ENCODE measurements at places on chromosomes 5 and 9. TPM values are rescaled to one million over a fixed set of nuclear protein-coding genes. Genes with fewer than 3 reads are reported as not detected.

- DNase-seq, result no peak
These were observed 1.2 kb downstream of the CDC14B start for GRCh38 chr9:96618209-96619123.

DNA sequence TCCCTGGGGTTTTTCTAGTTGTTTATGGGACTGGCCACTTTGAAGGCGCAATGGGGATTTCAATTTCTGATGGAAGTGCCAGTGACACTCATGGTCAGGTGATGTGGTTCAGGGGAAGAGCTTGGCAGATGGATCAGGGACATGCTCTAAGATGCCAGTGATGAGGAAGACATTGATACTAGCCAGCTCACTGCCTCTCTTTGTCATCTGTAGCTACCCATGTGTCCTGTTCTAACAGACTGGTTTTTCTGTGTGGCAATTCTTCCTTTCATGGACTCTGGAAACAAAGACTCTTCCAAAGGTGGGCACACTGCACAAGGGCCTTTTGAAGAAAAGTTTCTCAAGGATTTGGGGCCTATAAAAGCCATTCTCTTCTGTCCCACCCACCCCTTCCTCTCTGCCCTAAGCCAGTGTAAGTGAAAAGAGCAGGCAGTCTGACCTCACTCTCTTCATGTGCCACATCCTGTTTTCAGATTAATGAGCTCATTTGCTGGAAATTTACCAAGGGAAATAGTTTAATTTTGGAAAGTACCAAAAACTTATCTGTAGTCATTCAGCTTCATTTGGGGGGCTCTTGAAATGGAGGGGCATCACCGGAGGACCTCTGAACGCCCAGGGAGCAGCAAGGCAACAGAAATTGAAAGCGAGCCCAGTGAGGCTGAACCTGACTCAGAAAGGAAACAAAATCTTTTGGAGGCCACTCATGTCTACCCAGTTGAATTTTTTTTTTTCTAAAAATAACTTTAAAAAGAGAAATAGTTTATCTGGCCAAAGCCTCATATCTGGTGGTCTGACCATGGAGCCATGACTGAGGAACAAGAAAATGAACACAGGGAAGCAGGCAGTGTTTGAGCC is 4.9 kb upstream of the TRAF1 start:
- DNase-seq, result no peak

- DNase-seq, result no peak
These were observed 353.8 kb downstream of the NFIB start for GRCh38 chr9:13960011-13960765.

DNA sequence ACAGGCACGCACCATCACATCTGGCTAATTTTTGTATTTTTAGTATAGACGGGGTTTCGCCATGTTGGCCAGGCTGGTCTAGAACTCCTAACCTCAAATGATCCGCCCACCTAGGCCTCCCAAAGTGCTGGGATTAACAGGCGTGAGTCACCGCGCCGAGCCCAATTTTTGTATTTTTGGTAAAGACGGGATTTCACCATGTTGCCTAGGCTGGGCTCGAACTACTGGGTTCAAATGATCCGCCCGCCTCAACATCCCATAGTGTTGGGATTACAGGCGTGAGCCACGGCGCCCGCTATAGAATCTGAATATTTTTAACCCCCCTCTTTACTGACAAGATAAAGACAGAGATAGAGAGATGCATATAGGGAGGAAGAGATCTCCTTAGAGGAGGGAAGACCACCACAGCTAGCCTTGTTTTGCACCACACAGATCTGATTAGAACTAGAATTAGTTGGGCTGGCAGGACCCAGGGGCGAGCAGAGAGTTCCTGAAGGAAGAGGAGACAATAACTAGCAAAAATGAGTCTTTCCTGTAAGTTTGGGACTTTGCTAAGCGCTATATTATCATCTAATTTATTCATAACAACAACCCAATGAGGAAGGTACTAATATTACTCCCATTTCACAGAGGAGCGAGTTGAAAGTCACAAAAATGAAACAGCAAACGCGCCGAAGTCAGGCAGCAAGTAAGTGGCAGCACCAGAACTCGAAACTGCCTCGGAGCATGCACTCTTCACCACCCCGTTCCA is 1.5 kb upstream of the ANKHD1 start:
- DNase-seq, result no peak

- no peak for DNase-seq
These were observed 4.5 kb upstream of the IL7R start for GRCh38 chr5:35852084-35852734.

DNA sequence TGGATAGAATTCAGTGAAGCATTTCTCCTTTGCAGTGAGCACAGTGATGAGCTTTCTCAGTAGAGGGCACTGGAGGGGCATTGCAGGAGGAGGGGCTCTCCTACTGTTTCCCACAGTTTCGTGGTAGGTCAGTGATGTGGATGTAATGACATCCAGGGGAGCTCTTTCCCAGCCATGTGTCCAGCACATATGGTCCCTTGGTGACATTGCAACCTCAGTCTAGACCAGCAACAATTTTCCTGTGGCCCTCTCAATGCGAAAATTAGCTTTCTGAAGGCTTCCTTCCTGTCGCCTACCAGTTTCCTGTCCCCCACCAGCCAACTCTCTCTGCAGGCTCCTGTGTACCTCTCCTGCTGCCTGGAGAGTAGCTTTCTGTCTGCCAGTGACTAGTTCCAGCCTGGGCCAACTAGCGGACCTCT is 6.9 kb upstream of the PDCL start:
- DNase-seq, result no peak

DNA sequence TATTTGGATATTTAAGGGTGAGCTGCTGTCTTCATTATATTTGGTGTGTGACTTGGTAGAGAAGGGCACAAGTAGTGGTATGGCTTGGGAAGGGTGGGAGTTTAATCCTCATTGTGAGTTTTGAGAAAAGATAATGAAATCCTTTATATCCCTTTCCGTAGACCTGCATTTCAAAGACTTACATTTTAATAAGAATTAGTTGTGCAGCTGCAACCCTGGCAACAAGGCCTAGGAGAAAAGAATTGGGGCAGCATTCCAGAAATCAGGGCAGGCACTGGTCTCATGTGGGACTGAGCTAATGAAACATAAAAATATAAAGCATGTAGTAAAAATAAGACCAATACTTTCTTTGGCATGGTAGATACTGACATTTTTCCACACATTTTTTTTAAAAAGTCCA is 60.5 kb downstream of the CDC42SE2 start:
- DNase-seq, result peak; percentile 29

GRCh38 chr9:135329571-135330306 is 149.8 kb upstream of the PPP1R26 start:
- DNase-seq, result no peak

- no peak for DNase-seq
These were observed 7.4 kb downstream of the NIPBL start for GRCh38 chr5:36883894-36884462.

DNA sequence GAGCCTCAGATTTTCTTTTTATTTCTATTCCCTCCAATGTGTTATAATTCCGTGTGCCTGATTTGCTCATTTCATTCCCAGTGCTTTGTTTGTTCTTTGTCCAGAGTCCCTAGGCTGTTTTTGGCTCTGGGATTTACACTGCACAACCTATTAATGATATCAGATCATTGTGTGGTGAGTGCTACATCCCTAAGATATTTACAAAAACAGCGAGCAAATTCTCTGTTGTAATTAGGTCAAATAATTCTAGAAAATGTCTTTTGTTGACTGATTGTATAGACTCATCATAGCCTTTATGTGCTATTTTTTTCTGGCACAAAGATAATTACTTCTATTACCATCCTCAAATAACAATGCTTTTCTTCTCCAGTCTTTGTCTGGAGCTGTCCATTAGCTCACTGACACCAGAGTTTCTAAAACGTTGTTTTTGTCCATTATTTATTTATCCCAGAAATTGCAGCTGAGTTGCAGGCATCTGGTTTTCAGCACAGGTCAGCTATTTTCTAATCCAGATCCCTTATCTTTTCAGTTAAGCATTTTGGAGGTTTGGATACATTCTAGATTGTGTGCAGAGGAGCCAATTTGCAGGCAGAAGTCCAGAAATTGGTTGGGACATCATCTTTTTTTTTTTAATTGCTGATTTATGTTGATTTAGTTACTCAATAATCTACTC is 379.9 kb upstream of the DMAC1 start:
- DNase-seq, result no peak

DNA sequence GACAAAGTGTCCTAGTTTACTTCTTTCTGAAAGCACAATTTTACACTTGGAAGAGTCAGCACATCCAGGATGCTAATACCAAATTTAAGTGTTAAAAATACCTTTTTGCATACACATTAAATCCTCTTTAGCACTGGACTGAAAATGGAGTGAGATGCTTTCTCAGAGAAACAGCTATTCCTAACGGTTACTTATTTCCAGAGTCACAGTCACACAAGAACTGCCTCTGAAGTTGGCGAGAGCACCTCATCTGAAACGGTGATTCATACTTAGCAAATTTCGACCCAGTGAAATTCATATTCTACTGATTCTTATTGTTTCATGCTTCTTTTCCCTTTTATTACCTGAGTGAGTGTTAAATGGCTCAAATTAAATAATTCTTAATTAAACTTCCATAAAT is 12.2 kb downstream of the CDH18 start:
- no peak for DNase-seq

DNA sequence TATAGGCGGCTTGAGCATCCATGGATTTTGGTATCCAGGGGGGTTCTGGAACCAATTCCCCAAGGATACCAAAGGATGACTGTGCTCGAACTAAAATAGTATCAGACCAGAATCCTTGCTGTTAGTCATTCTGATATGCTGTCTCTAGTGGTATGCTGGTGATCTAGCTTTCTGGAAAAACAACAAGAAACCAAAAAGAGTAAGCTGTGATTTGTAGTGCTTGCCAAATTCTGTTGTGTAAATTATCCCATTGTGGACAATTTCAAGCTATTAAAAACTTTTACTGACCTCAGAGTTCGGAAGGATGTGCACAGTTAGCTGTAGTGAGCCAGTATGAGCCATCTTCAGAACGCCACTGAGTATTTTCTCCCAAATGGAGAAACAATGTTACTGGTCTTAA is 99.0 kb upstream of the FBN2 start:
- no peak for DNase-seq

- DNase-seq, result no peak
These were observed 882.3 kb upstream of the SEMA6A start for GRCh38 chr5:117456866-117457470.

GRCh38 chr9:119588874-119589744 is 219.9 kb upstream of the BRINP1 start:
- DNase-seq, result no peak

DNA sequence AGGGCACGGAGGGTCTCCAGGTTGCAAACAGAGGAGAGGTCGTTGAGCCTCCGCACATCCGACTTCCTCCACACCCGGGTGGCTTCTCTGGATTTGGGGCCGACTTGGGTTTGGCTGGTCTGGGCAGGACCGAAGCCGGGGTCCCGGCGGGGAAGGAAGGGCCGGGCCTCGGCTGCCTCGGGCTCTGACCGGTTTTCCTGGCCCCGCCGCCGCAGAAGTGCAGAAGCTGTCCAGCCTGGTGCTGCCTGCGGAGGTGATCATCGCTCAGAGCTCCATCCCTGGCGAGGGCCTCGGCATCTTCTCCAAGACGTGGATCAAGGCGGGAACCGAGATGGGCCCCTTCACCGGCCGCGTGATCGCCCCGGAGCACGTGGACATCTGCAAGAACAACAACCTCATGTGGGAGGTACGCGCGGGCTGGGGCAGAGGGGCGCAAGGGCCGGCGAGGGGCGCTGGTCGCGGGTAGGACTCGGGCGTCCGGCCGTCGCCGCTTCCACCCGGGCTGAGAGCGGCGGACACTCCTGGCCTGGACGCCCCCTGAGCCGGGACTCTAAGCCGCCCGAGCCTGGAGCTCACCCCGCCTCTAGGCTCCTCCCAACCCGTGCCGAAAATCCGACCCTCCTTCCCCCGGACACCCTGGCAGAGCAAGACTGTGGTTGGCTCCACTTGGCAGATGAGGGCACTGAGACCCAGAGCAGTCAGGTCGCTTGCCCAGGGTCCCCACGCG is 2.2 kb downstream of the PRDM12 start:
- DNase-seq, result no peak

DNA sequence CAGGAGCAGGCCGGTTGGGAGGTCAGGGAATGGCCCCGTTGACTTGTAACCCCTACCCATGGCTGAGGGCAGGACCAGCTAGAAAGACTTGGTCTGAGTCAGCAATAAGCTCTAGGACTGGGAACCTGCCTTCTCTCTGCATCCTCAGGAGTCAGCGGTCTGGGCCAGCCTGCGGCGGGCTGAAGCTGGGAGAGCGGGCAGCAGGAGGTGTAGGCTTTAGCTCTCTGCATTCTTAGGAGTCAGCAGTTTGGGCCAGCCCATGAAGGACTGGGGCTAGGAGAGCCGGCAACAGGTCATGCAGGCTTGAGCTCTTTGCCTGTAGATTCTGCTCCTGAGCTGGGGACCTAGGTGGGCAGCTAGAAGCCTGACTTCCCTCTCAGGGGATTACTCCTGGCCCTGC is 6.4 kb upstream of the SMIM32 start:
- DNase-seq, result no peak

DNA sequence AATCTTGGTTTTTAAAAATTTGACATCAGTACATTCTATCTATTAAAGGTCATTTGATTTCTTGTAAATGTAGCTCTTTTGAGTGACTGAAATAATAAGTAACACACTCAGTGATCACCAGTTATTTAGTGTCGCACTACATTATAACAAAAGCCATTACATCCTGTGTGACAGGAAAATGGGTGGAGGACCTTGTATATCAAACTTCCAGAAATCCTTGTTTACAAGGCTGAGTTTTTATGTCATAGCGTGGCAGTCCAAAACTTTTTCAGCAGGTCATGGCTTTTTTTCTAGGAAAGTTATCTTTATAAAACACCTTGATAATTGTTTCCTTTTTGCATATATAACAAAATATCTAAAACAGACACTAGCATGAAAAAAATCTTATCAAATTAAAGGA is 14.4 kb upstream of the ITGA1 start:
- DNase-seq, result no peak

DNA sequence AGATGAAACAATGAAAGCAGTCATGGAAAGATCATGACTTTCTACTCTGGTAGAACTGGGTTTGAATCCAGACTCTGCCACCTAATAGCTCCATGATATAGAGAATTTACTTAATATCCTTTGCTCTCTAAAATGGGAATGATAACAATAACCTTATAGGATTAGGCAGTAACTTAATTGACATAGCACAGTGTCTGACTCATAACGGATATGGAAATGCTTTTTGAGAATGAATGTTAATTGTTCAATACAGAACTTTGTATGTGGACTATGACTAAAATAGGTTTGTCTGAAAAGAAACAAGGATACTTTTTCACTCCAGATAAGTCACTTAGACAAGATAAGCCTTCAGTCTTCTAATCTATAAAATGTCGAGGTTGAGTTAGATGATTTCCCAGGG is 330.7 kb downstream of the PTPRD start:
- no peak for DNase-seq

GRCh38 chr9:83477571-83477970 is 60.6 kb downstream of the FRMD3 start:
- no peak for DNase-seq

MARCHF11 gene
- polyA plus RNA-seq, result not detected

BARHL1 gene
- not detected for polyA plus RNA-seq

HTR1A gene
- polyA plus RNA-seq, result not detected

FCN1 gene
- polyA plus RNA-seq, result 3.1 TPM

CDC14B gene
- 13.5 TPM for polyA plus RNA-seq

SPEF2 gene
- polyA plus RNA-seq, result 8.9 TPM

Measured in forelimb muscle (tissue), 1 donor.